ENCODE measurements at places on chromosomes 1 and 21. TPM values are rescaled to one million over a fixed set of nuclear protein-coding genes. Genes with fewer than 3 reads are reported as not detected.

GRCh38 chr1:47941609-47942239 is 55.5 kb downstream of the TRABD2B start:
- H3K27me3 ChIP-seq = no peaks in the 10 kb centered on the region
- H3K27ac ChIP-seq = no peak overlapping the region
- DNase-seq = no peak
- H3K36me3 ChIP-seq = no peaks in the 10 kb centered on the region
- H3K4me3 ChIP-seq = no peak overlapping the region

The SELENBP1 gene
- 30.9 TPM for total RNA-seq

DNA sequence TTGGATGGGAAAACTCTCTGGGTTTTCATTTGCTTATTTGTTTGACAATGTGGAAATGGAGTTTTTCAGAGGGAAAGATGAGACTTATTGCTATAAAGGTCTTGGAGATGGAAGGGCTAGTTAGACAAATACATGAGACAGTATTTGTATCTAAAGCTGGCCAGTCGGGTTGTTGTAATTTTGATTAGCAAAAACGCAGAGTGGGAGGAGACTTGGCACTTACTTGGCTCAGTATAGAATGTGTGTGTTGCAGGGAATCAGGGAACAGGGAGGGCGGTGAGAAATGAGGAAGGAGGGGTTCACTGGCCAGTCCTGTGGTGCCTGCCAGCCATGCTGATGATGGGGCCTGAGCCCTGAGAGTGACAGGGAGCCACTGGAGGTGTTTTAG is 6.0 kb upstream of the FOXE3 start:
- no peak overlapping the region for H3K4me3 ChIP-seq
- no peak for DNase-seq
- no peaks in the 10 kb centered on the region for H3K36me3 ChIP-seq
- H3K4me1 ChIP-seq = no peaks in the 10 kb centered on the region
- no peaks in the 10 kb centered on the region for H3K27me3 ChIP-seq

- no peak for DNase-seq
- peaks cover 22% of the 10 kb centered on the region for H3K4me1 ChIP-seq
- peak within 1 kb of the TSS; percentile 98 for H3K4me3 ChIP-seq
- no peaks in the 10 kb centered on the region for H3K27me3 ChIP-seq
Observed at GRCh38 chr21:33229784-33230544, at the start of gene IFNAR2. IFNAR2 (plus strand) TSS chr21:33229938; CDS start chr21:33241923, 11,985 bp downstream.

- no peak overlapping the region for H3K4me3 ChIP-seq
- H3K4me1 ChIP-seq = no peaks in the 10 kb centered on the region
- DNase-seq = peak; percentile 29
- H3K27me3 ChIP-seq = no peaks in the 10 kb centered on the region
- no peaks in the 10 kb centered on the region for H3K36me3 ChIP-seq
Observed at GRCh38 chr1:29825274-29825940, 589.1 kb downstream of the PTPRU start.

DNA sequence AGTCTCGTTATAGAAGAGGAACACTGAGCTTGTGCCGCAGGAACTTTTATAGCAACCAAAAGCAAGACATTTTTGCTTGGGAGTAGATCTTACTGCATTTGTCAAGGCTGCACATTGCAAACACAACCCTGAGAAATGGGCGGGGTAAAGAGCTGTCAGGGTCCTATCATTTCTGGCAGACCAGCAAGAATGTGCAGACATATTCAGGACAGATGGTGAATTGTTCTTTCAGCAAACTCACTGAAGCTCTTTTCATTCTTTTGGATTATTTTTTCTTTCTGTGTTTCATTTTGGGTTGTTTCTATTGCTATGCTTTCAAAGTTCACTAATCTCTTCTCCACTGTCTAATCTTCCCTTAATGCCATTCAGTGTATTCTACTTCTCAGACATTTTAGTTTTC is 5.1 kb upstream of the ACTN2 start:
- H3K27me3 ChIP-seq = no peaks in the 10 kb centered on the region
- H3K36me3 ChIP-seq = no peaks in the 10 kb centered on the region

DNA sequence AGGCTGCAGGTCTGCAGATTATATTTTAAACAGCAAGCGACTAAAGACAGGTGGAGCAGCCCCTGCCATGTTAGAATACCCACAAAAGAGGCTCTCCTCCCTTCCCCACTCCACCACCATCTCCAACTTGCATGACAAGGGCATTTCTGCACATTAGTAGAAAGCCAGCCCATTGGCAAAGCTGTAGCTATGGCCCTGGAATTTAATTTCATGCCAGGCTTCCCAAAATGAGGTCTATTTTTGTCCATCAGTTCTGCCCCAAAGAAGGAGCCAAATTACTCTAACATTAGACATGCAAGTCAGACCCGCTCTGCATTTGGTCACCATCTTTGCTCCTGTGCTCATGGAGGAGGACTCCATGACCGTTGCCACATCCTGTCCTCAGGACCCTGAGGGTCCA is 115.2 kb downstream of the LAMC2 start:
- no peak overlapping the region for H3K4me3 ChIP-seq
- H3K27ac ChIP-seq = no peak overlapping the region
- no peaks in the 10 kb centered on the region for H3K27me3 ChIP-seq
- no peak for DNase-seq
- H3K4me1 ChIP-seq = peaks cover 13% of the 10 kb centered on the region

- no peak overlapping the region for H3K27ac ChIP-seq
- H3K4me1 ChIP-seq = peaks cover 13% of the 10 kb centered on the region
- H3K4me3 ChIP-seq = no peak overlapping the region
Observed at GRCh38 chr1:59081181-59081580, 215.7 kb upstream of the FGGY start.

The C1QA gene
- total RNA-seq = 95.8 TPM

The PKN2 gene
- total RNA-seq = 38.3 TPM

DNA sequence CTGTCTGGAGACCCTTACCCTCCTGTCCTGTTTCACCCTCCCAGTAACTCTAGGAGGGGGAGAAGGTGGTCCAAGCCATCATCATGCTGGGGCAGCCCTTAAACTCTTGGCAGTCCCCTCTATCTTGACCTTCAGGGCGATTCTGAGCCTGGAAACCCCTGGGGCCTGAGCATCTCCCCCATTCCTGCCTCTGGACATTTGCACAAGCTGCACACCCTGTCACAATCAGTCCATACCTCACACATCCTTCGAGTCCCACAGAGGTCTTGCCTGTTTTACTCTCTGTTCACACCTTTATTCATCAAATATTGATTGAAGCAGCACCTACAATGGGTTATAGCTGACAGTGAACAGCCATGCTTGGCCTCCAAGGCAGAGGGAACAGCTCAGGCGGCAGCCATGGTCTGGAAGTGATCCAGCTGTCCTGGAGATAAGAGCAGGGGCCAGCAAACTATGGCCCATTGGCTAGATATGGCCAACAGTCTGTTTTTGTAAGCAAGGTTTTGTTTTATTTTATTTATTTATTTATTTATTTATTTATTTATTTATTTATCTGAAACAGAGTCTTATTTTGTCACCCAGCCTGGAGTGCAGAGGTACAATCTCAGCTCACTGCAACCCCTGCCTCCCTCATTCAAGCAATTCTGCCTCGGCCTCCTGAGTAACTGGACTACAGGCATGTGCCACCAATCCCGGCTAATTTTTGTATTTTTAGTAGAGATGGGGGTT is 7.1 kb upstream of the FAM131C start:
- H3K4me3 ChIP-seq = no peak overlapping the region
- no peak for DNase-seq
- H3K36me3 ChIP-seq = no peaks in the 10 kb centered on the region
- peaks cover 43% of the 10 kb centered on the region for H3K4me1 ChIP-seq
- H3K27ac ChIP-seq = no peak overlapping the region

GRCh38 chr1:230099465-230099864 is 32.4 kb downstream of the GALNT2 start:
- no peak overlapping the region for H3K4me3 ChIP-seq
- no peak overlapping the region for H3K27ac ChIP-seq
- H3K27me3 ChIP-seq = no peaks in the 10 kb centered on the region
- peaks cover 12% of the 10 kb centered on the region for H3K4me1 ChIP-seq

DNA sequence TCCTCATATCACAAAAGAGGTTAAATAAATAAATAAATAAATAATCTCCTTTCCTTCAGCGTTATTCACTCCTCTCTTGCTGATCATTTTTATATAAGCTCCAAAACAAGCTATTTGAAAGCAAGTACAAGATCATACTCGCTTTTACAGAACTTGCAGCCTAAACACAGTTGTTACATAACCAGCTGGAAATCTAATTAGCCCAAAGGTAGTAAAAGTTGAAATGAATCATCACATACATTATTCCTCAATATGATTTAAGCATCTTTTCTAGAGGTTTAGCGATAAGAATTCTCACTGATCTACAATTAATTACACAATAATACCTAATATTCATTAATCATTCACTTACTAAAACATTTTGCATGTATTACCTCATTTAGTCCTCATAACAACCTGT is 160.2 kb downstream of the COP1 start:
- DNase-seq = no peak
- no peaks in the 10 kb centered on the region for H3K4me1 ChIP-seq
- H3K36me3 ChIP-seq = peaks cover 10% of the 10 kb centered on the region
- no peak overlapping the region for H3K27ac ChIP-seq
- no peak overlapping the region for H3K4me3 ChIP-seq

The CR2 gene
- total RNA-seq = not detected

The CEP170 gene
- 39.3 TPM for total RNA-seq

The LCA5L gene
- not detected for total RNA-seq

DNA sequence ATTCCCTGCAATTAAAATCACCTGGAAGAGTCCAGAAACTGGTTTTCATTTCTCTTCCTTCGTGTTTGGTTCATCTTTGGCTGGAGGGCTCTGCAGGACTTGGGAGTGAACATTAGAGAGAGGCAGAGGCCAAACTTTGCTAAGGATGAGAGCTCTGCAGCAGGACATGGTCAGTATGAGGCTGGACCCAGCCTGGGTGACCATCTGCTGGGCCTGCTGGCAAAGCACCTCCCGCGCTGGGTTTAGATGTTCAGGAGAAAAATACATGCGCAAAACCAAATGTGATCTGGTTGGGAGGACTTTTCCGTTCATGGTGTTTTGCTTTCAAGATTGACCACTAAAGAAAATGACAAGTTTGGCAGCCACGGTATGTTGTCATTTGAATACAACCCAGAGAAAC is 15.9 kb downstream of the KAZN start:
- H3K36me3 ChIP-seq = no peaks in the 10 kb centered on the region
- no peak for DNase-seq
- H3K27me3 ChIP-seq = no peaks in the 10 kb centered on the region
- H3K4me1 ChIP-seq = no peaks in the 10 kb centered on the region
- no peak overlapping the region for H3K27ac ChIP-seq

GRCh38 chr1:24283326-24284155 is 35.6 kb upstream of the GRHL3 start:
- H3K36me3 ChIP-seq = no peaks in the 10 kb centered on the region
- H3K27me3 ChIP-seq = no peaks in the 10 kb centered on the region
- H3K4me3 ChIP-seq = no peak overlapping the region
- H3K27ac ChIP-seq = peak overlapping the region; percentile 29
- no peak for DNase-seq

The SRM gene
- 68.0 TPM for total RNA-seq

The AGL gene
- total RNA-seq = 14.0 TPM

DNA sequence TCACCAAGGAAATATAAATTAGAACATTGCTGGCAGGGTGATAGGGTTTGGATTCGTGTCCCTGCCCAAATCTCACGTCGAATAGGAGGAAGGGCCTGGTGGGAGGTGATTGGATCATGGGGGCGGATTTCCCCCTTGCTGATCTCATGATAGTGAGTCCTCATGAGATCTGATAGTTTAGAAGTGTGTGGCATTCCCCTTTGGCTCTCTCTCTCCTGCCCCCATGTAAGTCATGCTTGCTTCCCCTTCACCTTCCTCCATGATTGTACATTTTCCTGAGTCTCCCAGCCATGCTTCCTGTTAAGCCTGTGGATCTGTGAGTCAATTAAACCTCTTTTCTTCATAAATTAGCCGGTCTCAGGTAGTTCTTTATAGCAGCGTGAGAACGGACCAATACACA is 60.6 kb downstream of the VPS26C start:
- peaks cover 17% of the 10 kb centered on the region for H3K36me3 ChIP-seq
- peak; percentile 54 for DNase-seq
- no peak overlapping the region for H3K27ac ChIP-seq
- no peak overlapping the region for H3K4me3 ChIP-seq

GRCh38 chr21:43721206-43721605 is 2.3 kb downstream of the PDXK start:
- H3K27me3 ChIP-seq = no peaks in the 10 kb centered on the region
- H3K36me3 ChIP-seq = no peaks in the 10 kb centered on the region
- H3K4me1 ChIP-seq = peaks cover 54% of the 10 kb centered on the region
- peak; percentile 86 for DNase-seq
- H3K4me3 ChIP-seq = peak overlapping the region; percentile 81

DNA sequence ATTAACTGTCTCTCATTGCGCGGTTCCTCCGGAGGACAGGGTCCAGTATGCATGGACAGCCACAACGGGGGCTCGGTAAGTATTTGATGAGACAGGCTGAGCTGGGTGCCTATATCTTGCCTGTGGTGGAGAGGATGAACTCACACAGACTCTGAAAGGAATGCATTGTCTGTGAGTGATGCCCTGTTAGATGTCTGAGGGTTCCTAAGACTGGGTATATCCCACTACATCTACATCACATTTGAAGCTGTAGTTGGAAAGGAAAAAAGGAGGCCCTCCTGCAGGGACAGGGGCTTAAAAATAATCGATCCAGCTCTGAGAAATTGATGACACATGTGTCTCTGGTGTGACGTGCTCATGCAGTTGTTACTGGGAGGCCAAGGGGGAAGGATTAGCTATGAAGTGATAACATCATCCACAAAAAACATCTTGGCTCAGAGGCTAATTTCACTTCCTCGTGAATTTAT is 1.9 kb downstream of the ADARB1 start:
- no peaks in the 10 kb centered on the region for H3K27me3 ChIP-seq
- peak overlapping the region; percentile 89 for H3K4me3 ChIP-seq
- peaks cover 46% of the 10 kb centered on the region for H3K4me1 ChIP-seq
- no peaks in the 10 kb centered on the region for H3K36me3 ChIP-seq
- no peak for DNase-seq
- no peak overlapping the region for H3K27ac ChIP-seq

- no peaks in the 10 kb centered on the region for H3K4me1 ChIP-seq
- no peak overlapping the region for H3K27ac ChIP-seq
- H3K36me3 ChIP-seq = no peaks in the 10 kb centered on the region
- H3K27me3 ChIP-seq = no peaks in the 10 kb centered on the region
- H3K4me3 ChIP-seq = no peak overlapping the region
Observed at GRCh38 chr1:25066731-25067517, 136.8 kb upstream of the RUNX3 start.

GRCh38 chr1:88946861-88947260 is 45.6 kb downstream of the KYAT3 start:
- no peaks in the 10 kb centered on the region for H3K27me3 ChIP-seq
- H3K36me3 ChIP-seq = no peaks in the 10 kb centered on the region
- H3K4me1 ChIP-seq = no peaks in the 10 kb centered on the region
- H3K27ac ChIP-seq = no peak overlapping the region
- no peak for DNase-seq

The LAMTOR5 gene
- total RNA-seq = 66.5 TPM

The PTPN22 gene
- total RNA-seq = 7.4 TPM

The CRP gene
- total RNA-seq = not detected

- DNase-seq = no peak
- H3K36me3 ChIP-seq = no peaks in the 10 kb centered on the region
- H3K4me3 ChIP-seq = no peak overlapping the region
- H3K27ac ChIP-seq = no peak overlapping the region
- H3K27me3 ChIP-seq = no peaks in the 10 kb centered on the region
- H3K4me1 ChIP-seq = peaks cover 11% of the 10 kb centered on the region
Observed at GRCh38 chr1:184684285-184685074, 70.2 kb downstream of the EDEM3 start.

The MROH7 gene
- 7.4 TPM for total RNA-seq
